A549 treated with AZD2906 at 1 μM for 4 hours (cell line): ENCODE measurements at places on chromosomes 5 and 9. TPM values are rescaled to one million over a fixed set of nuclear protein-coding genes. Genes with fewer than 3 reads are reported as not detected.

Gene ZNF618
- 7.5 to 11.1 TPM (median 9.3 TPM) in 5 replicates for total RNA-seq

Gene PKD2L2
- 0.05 to 0.09 TPM (median 0.07 TPM) in 3 of 5 replicates, not detected in the others for total RNA-seq

Gene PRR16
- 0.05 to 0.10 TPM in 2 of 5 replicates, not detected in the others for total RNA-seq

Gene LRRTM2
- total RNA-seq = not detected in 5 replicates

Gene EPB41L4B
- 26.1 to 29.4 TPM (median 26.8 TPM) in 5 replicates for total RNA-seq

Gene IFNA7
- total RNA-seq = not detected in 5 replicates

Gene RLN2
- 0.13 to 0.28 TPM (median 0.19 TPM) in 5 replicates for total RNA-seq

Gene BHMT2
- total RNA-seq = not detected in 5 replicates

Gene EGR1
- total RNA-seq = 7.7 to 12.4 TPM (median 11.2 TPM) in 5 replicates
